ENCODE measurements at places on chromosomes 2 and 18. TPM values are rescaled to one million over a fixed set of nuclear protein-coding genes. Genes with fewer than 3 reads are reported as not detected.

DNA sequence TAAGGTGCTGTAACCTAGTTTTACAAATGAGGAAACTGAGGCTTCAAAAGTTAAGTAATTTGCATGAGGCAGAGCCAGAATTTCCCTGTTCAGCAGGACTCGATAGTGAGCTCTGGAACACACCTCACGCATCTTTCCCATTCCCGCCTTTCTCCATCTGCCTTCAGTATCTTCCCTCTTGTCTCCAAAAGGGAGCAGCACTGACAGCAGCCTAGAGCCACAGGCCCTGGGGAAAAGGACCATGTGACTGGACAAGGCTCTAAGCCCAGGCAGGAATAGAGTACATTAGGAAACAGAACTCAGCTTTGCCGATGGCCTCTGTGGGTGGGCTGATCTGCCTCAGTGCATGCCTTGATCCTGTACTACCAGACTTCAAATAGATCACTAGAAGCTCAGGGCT lies 21.5 kb downstream of the GPR155 start:
- no peaks in the 10 kb centered on the region for H3K27me3 ChIP-seq
- DNase-seq: peak; percentile 75
- H3K27ac ChIP-seq: no peak overlapping the region
- H3K36me3 ChIP-seq: peaks cover 4% of the 10 kb centered on the region

- peaks cover 9% of the 10 kb centered on the region for H3K4me1 ChIP-seq
- no peak for DNase-seq
- no peaks in the 10 kb centered on the region for H3K36me3 ChIP-seq
- peaks cover 19% of the 10 kb centered on the region for H3K27me3 ChIP-seq
- peak overlapping the region; percentile 69 for H3K4me3 ChIP-seq
Measured at GRCh38 chr2:10073706-10074105, 6.5 kb downstream of the CYS1 start.

Gene LOXHD1
- not detected for total RNA-seq

- H3K27me3 ChIP-seq: no peaks in the 10 kb centered on the region
- peaks cover 10% of the 10 kb centered on the region for H3K4me1 ChIP-seq
- peak; percentile 83 for DNase-seq
- peak within 1 kb of the TSS; percentile 81 for H3K4me3 ChIP-seq
- peak within 1 kb of the TSS; percentile 20 for H3K27ac ChIP-seq
- H3K36me3 ChIP-seq: no peaks in the 10 kb centered on the region
Measured at GRCh38 chr2:238158509-238159070, at the start of gene ERFE. Gene ERFE, plus strand, starts transcription at chr2:238158970. Its CDS starts 38 bp downstream, at chr2:238159008.

Gene SPP2
- not detected for total RNA-seq
